ENCODE measurements at places on chromosomes 2 and 18.

GRCh38 chr2:71348302-71348701, 16.7 kb downstream of the ZNF638 start:
- no peak for DNase-seq
- peaks cover 19% of the 10 kb centered on the region for H3K4me1 ChIP-seq
- no peak overlapping the region for H3K4me3 ChIP-seq

GRCh38 chr2:43144263-43144662, 82.1 kb downstream of the ZFP36L2 start:
- H3K4me1 ChIP-seq: no peaks in the 10 kb centered on the region
- DNase-seq: no peak
- H3K4me3 ChIP-seq: no peak overlapping the region
- H3K36me3 ChIP-seq: no peaks in the 10 kb centered on the region
- no peaks in the 10 kb centered on the region for H3K27me3 ChIP-seq

DNA sequence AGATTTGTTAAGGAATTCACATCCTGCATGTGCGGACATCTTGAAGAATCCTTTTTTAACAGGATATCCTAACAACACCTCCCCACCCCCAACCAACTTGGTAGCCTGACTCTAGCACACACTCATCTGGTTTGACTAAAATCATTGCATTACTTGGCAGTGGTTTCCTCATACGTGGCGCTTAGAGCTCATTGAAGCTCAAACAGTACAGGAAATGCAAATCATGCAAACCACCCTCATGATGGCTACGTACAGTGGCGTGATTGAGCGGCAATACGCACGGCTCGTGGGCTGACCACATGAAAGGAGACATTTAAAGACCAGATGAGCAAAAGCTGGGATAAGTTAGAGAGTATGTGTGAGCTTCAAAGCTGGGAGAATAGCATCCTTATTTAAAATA, 336.2 kb downstream of the ZEB2 start:
- H3K4me3 ChIP-seq: no peak overlapping the region
- H3K36me3 ChIP-seq: no peaks in the 10 kb centered on the region
- H3K27ac ChIP-seq: no peak overlapping the region
- DNase-seq: no peak
- H3K27me3 ChIP-seq: no peaks in the 10 kb centered on the region

- H3K27me3 ChIP-seq: peaks cover under 1% of the 10 kb centered on the region
- DNase-seq: no peak
These were observed 43.7 kb upstream of the SLC35G4 start for GRCh38 chr18:11565716-11566115.

DNA sequence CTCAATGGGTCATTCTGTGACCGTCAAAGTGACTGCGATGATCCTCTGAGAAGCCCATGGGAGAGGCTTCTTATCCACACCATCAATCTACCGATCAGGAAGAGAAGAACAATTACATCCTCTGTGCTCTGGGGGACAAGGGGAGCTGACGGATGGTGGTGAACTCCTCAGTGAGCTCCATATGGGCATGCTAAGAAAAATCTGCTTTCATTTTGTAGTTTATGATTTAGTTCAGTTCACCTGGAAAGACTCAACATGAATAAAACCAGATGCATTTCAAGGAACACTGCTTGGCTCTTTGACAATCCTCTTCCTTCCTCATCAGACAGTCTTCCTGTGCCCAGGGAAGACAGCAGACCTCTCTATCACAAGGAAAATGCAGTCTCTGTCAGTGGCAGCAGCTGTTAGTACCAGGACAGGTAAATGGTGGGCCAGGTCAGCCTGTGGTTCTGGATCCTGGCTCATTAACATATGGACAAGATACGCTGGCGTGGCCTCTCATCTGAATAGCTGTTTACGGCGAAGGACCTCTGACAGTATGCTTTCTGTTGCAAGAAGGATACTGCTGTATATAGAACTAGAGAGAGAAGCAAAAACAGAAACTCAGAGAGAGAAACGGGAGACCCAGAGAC, 176.9 kb downstream of the BCL2 start:
- DNase-seq: no peak
- no peaks in the 10 kb centered on the region for H3K27me3 ChIP-seq
- H3K36me3 ChIP-seq: no peaks in the 10 kb centered on the region
- no peak overlapping the region for H3K4me3 ChIP-seq

DNA sequence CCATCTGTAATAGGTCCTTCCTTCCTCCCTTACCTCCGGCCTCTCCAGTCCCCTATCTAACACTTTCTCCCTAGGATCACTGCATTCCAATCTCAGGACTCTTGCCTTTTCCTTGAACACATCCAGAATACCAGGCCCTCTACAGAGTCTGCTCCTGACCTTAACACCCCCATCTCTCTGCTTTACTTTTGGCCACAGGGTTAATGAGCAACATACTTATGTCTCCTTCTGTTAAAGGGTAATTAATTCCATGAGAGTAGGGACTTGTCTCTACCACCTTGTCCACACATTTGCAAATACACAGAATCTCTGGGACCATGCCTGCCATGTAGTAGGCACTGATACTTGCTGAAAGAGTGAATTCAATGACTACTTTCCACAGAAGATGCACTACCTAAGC, 94.9 kb downstream of the COBLL1 start:
- no peaks in the 10 kb centered on the region for H3K36me3 ChIP-seq
- H3K4me1 ChIP-seq: peaks cover 21% of the 10 kb centered on the region
- no peaks in the 10 kb centered on the region for H3K27me3 ChIP-seq
- no peak overlapping the region for H3K4me3 ChIP-seq
- H3K27ac ChIP-seq: no peak overlapping the region

DNA sequence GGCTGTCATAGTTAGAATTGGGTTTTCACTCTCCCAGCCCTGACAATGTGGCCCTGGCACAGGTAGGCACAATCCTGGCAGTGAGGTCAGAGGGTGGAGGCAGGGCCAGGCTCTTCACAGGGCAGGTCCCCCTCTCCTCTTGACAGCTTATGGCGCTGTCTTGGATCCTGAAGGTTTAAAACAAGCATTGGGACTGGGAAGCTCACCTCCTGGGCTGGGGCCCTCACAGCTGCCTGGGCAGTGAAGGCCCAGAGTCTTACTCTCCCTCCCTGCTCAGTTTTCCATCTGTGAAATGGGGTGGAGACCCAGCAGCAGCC, 23.3 kb downstream of the LBH start:
- no peak overlapping the region for H3K4me3 ChIP-seq
- H3K27ac ChIP-seq: peak overlapping the region; percentile 74
- H3K4me1 ChIP-seq: peaks cover 63% of the 10 kb centered on the region

DNA sequence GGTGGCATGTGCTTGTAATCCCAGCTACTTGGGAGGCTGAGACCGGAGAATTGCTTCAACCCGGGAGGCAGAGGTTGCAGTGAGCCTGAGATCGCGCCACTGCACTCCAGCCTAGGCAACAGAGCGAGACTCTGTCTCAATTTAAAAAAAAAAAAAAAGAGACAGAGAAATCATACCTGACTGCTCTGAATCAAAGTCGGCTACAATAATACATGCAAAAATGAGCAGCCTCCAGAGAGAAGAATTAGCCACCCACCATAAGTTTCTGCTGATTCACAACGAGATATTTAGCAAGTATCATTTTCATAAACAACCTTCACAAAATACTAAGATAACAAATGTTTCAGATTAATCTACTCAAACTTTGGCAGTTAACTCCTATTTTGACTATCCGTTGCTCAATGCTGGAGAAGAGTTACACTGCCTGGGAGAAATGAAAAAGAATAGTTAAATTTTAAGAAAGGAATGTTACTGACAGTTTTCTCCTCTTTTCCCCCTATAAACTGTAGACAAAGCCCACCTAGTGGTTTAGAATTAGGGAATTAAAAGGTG, 1.5 kb downstream of the OSBPL1A start:
- H3K27ac ChIP-seq: no peak overlapping the region
- H3K4me1 ChIP-seq: peaks cover 12% of the 10 kb centered on the region
- no peak overlapping the region for H3K4me3 ChIP-seq
- no peaks in the 10 kb centered on the region for H3K27me3 ChIP-seq
- no peaks in the 10 kb centered on the region for H3K36me3 ChIP-seq

DNA sequence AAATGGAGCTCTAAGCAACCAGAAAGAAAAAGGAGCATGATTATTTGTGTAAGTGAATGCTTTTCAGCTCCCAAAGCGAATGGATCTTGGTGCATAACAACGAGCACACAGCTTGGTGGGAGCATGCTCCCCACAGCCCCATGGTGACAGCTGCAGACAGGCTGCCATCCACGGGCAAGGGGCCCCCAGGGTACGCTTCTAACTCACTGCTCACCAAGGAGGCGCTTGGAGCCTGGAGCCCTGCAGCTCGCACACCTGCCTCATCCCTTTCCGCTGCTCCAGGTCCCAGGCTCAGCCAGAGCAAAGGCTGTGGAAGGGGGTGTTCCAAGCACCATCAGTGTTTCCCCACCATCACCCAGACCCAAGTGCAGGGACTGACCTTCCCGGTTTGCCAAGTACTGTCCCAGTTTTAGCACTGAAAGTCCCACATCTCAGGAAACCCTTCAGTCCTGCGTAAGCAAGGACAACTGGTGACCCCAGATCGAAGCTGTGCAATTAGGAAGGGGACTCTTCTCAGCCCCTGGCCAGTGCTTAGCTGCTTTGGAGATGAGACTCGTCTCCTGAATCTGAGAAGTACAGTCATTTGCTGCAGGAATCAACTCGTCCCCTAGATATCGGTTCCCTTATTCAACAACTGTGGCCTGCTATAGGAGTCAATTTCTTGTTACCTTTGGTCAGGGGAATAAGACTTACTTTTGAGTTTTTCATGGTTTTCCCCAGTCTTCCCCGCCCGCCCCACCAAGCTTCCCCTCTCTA, 50.0 kb upstream of the ATG16L1 start:
- no peak overlapping the region for H3K4me3 ChIP-seq
- H3K36me3 ChIP-seq: no peaks in the 10 kb centered on the region

- no peak overlapping the region for H3K27ac ChIP-seq
- H3K27me3 ChIP-seq: no peaks in the 10 kb centered on the region
- H3K4me3 ChIP-seq: no peak overlapping the region
- no peaks in the 10 kb centered on the region for H3K4me1 ChIP-seq
These were observed 56.5 kb upstream of the PAPOLG start for GRCh38 chr2:60699617-60700016.

GRCh38 chr2:208496129-208496528, 89.5 kb downstream of the PTH2R start:
- H3K36me3 ChIP-seq: no peaks in the 10 kb centered on the region
- DNase-seq: no peak
- no peak overlapping the region for H3K27ac ChIP-seq
- H3K4me3 ChIP-seq: no peak overlapping the region
- no peaks in the 10 kb centered on the region for H3K4me1 ChIP-seq

GRCh38 chr2:53901192-53901591, 41.4 kb upstream of the GPR75 start:
- peaks cover 34% of the 10 kb centered on the region for H3K36me3 ChIP-seq
- H3K4me1 ChIP-seq: no peaks in the 10 kb centered on the region
- no peak for DNase-seq

DNA sequence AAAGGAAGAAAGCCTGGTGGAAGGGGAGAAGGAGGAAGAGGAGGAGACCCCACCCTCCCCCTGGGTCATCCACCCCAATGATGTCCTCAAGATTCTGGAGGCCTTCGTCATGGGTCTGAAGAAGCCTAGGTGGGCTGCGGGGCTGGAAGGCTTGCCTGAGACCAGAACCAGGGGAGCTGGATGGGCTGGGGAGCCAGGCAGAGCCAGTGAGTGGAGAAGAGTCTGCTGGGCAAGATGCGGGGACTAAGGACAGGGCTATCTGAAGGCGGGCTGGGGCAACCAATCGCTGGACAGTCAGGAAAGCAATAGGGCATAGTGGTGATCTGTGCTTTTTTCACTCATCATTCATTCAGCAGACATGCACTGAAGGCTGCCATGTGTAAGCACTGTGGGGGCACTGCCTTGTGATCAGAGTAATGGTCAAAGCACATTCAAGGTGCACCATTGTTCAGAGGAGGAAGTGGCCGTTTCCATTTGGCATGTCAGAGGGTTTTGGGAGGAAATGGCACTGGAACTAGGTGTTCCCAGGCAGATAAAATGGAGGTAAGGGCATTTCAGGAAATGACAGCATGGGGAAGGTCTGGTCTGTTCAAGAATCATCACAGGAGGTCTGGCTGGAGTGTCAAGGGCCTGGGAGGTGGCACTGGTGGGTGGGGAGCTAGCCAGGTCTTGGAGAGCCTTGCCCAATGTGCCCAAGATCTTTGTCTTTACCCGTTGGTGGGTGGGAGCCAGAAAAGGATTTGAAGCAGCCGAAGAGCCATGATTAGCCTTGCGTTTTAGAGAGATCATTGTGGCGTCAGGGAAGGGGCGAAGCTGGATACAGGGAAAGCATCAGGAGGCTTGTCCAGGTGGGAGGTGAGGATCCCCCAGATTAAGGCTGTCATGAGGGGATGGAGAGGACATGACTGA, 24.2 kb downstream of the OTOF start:
- no peaks in the 10 kb centered on the region for H3K36me3 ChIP-seq
- H3K27ac ChIP-seq: no peak overlapping the region
- H3K4me1 ChIP-seq: no peaks in the 10 kb centered on the region
- no peaks in the 10 kb centered on the region for H3K27me3 ChIP-seq
- DNase-seq: no peak

DNA sequence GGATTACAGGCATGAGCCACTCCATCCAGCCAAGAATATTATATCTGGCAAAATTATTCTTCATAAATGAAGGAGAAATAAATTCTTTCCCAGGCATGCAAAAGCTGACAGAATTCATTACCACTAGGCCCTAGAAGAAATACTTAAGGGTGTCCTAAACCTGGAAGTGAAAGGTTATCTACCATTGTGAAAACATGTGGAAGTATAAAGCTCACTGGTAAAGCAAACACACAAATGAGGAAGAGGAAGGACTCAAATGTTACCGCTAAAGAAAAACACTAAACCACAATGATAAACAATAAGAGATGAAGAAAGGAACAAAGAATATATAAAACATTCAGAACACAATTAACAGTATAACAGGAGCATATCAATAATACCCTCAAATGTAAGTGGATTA, 171.8 kb downstream of the CAMKMT start:
- H3K27ac ChIP-seq: no peak overlapping the region
- H3K27me3 ChIP-seq: no peaks in the 10 kb centered on the region
- H3K4me1 ChIP-seq: peaks cover 3% of the 10 kb centered on the region
- DNase-seq: no peak
- no peak overlapping the region for H3K4me3 ChIP-seq

- H3K4me3 ChIP-seq: no peak overlapping the region
- no peaks in the 10 kb centered on the region for H3K36me3 ChIP-seq
- no peak overlapping the region for H3K27ac ChIP-seq
- DNase-seq: no peak
- peaks cover 25% of the 10 kb centered on the region for H3K4me1 ChIP-seq
- H3K27me3 ChIP-seq: no peaks in the 10 kb centered on the region
These were observed 141.5 kb downstream of the WDSUB1 start for GRCh38 chr2:159144776-159145614.

DNA sequence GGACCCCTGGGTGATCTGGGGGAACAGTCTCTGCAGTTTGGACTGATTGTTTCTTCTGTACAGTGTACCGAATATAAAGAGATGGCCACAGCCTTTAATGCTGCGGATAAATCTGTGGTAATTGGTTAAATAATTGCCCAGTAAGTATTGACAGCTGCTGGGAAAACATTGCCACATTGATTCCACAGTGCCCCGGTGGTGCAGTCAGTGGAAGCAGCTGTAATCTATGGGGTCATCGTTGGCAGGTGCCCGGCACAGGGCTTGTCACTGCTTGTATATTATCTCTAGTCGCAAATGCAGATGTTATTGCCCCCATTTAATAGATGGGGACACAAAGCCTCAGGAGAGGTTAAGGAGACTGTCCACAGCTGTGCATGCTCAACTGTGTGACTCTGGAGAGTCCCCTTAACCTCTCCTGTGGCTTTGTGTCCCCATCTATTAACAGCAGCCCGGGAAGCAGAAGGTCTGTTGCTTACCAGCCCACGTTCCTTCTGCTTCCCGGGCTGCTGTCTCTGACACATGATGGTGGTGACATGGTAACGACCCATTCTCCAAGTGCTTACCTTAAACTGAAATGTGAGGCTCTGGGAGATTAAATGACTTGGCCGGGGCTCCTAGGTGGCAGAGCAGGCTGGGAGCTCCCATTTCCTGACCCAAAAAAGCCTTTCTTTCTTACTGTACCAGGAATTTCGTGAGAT, 76.9 kb downstream of the NCK2 start:
- no peak for DNase-seq
- H3K36me3 ChIP-seq: no peaks in the 10 kb centered on the region
- H3K4me3 ChIP-seq: no peak overlapping the region
- H3K27me3 ChIP-seq: no peaks in the 10 kb centered on the region
- no peak overlapping the region for H3K27ac ChIP-seq

Data from thoracic aorta (tissue), 2 donors.